MV-4-11 (cell line): ENCODE measurements at places on chromosomes 3 and 15.

DNA sequence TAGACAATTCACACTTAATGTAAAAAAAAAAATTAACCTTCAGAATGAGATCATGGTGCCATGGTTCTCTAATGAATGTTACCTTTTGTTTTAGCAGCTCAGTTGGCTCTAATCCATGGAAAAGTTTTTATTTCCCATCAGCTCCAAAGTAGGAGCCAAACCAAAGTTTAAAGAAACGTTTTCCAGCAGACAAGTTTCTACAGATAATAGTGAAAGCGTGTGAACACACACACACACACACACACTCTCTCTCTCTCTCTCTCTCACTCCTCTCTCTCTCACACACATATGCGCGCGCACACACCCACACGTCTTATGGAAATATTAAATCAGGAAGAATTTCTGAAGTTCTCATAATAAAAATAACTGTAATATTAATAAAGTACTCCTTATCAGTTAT lies 46.9 kb downstream of the MBNL1 start:
- no peak for DNase-seq

- DNase-seq = no peak
Measured at GRCh38 chr3:161093895-161094294, 11.3 kb downstream of the B3GALNT1 start.

- DNase-seq = no peak
Measured at GRCh38 chr15:70159713-70160009, 61.9 kb upstream of the TLE3 start.

DNA sequence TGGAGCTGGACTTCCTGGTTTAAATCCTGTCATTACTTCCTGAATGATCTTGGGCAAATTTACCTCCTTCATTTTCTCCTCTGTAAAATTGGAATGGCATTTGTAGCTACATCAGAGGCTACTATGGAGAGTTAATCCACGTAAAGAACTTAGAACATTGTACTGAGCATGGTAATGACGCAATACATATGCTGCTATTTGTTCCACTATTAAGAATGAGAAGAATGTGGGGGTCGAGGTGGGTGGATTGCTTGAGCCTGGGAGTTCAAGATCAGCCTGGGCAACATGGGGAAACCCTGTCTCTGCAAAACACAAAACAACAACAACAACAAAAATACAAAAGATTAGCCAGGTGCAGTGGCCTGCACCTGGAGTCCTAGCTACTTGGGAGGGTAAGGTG lies 250.6 kb downstream of the RYR3 start:
- DNase-seq = no peak

DNA sequence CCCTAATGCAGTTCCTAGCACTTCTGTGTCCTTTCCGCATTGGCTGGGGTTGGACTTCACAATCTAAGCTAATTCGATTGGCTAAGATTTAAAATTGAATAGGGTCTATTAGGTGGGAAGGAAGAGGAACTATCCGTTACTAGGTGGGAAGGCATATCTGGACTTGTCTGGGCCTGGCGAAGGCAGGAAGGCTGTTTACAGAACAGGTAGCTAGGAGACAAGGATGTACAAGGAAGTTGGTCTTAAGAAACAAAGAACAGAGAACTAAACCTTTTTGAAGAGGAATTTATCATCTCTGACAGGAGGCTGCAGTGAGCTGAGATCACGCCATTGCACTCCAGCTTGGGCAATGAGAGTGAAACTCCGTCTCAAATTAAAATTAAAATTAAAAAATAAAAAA lies 17.3 kb upstream of the ATG7 start:
- no peak for DNase-seq

DNA sequence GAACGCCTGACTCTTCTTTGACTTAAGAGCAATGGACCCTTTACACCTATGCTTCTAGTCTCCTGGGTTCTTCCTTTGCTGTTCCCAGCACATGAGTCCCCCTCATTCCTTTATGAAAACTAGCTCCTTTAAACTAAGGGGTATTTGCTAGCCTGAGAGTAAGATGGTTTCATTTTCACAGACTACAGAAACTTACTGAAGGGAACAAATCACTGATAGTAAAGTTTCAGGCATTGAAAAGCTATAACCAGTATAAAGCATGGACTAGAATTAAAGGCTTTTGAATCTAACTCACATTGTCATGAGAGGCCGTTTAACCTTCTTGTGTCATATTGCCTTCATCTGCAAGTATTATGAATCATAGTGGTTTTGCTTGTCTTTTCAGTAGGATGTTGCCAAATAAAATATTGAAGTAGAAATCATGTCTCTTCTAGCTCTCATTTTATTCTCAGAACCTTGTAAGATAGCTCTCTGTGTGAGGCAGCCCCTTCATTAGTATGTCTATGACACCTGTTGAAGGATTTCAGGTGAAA lies 765.9 kb downstream of the NR2F2 start:
- DNase-seq = peak; percentile 42

- DNase-seq = no peak
Measured at GRCh38 chr15:60814855-60815254, 335.9 kb upstream of the ICE2 start.

GRCh38 chr15:57156210-57156884 lies 220.0 kb upstream of the CGNL1 start:
- DNase-seq = no peak

DNA sequence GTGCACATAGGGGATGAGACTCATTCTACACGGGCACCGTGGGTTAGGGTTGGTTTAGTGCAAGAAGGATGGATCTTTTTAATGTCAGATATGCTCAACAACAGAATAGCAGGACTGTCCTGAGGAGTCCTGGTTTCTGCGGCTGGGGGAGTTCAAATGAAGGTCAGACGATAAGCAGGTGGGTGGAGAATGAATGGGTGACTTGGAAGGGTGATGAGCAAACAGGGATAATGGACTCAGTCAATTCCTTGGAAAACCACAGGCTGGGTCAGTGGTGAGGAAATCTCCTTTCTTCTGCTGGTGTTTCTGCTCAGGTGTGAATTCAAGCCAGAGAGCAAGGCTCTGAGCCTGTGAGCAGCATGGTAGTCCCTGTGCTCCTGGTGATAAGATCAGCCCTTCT lies 59.9 kb downstream of the MESD start:
- no peak for DNase-seq

- DNase-seq = peak; percentile 63
Measured at GRCh38 chr3:31573036-31573779, 40.5 kb downstream of the STT3B start.

DNA sequence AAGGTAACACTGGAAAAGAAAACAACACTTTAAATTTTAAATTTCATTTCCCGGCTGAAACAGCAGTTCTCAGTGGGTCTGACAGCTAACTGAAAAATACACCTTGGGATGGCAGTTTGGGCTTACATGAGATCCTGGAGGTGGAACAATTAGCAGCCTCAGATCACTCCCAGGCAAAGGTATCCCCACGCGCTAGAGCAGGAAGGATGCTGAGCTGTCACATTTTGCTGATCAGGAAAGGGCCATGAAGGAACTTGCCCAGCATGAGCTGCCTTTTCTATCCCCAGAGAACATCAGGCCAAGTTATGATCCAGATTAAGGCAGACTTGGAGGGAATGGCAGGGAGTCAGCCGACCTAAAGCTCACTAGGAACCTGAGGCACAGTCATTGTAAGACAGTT lies 204.8 kb upstream of the SLC2A2 start:
- DNase-seq = no peak

DNA sequence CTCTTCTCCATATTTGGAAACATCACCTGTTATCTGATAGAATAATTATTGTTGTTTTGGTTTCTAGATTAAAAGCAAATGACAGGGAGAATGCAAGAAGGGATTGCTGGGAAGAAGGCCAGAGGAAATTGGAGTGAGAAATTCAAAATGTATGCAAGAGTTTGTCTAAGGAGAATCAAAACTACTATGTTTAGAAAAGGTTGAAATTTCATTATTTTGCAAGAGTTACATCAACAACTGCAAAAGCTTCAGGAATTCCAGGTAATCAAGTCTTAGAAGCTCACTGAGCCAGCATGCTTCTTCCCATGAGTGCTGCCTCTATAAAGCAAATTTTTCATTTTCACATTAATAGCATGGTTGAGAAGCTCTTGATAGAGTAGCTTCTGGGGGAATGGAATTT lies 177.2 kb upstream of the GBE1 start:
- no peak for DNase-seq

- DNase-seq = no peak
Measured at GRCh38 chr3:140007081-140007480, 72.1 kb downstream of the CLSTN2 start.

- DNase-seq = no peak
Measured at GRCh38 chr15:25445412-25445811, 6.6 kb upstream of the UBE3A start.

DNA sequence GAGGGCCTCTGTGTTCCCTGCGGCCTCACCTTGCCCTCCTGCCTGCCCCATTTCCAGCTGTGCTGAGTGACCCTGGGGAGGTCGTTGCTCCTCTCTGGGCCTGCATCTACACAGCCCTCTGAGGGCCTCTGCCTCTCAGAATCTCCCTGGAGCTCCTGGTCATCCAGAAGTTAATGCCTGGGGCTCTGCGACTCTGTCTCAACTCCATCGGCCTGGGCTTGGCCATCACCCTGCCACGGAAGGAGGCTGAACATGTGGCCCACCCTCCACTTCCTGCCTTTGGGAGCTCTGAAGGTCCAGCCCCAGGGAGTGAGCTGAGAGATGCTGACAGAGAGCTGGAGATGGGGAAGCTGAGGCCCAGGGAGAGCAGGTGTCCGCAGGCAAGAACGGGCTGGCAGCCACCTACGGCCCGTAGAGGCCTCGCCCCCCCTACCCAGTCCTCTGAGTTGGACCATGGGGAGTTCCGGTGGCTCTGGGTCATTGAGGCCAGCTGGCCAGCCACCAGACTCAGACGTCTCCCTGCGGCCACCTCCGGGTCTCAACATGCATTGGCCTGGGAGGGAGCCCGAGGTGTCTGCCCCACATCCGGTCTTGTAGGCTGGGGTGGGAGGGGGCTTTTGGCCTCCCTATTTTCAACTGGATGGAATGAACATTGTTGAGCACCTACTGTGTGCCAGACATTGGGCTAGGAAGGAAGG lies 34.2 kb downstream of the GRIP2 start:
- DNase-seq = no peak

GRCh38 chr3:5186858-5187155 lies 700 bp upstream of the EDEM1 start:
- DNase-seq = no peak

- DNase-seq = no peak
Measured at GRCh38 chr15:92570391-92570790, 85.2 kb downstream of the FAM174B start.

- no peak for DNase-seq
Measured at GRCh38 chr3:61669203-61669602, 107.8 kb downstream of the PTPRG start.

GRCh38 chr15:30859091-30859874 lies 44.4 kb upstream of the FAN1 start:
- no peak for DNase-seq

GRCh38 chr15:77825546-77825945 lies 192.8 kb upstream of the LINGO1 start:
- no peak for DNase-seq

- DNase-seq = no peak
Measured at GRCh38 chr3:126543457-126544061, 15.2 kb downstream of the C3orf22 start.

GRCh38 chr3:189170559-189170958 lies 1.2 kb upstream of the TPRG1 start:
- no peak for DNase-seq

GRCh38 chr3:134249296-134249841 lies 1.3 kb downstream of the RYK start:
- no peak for DNase-seq

GRCh38 chr3:134242649-134243617 lies 7.7 kb downstream of the RYK start:
- peak; percentile 53 for DNase-seq

- no peak for DNase-seq
Measured at GRCh38 chr3:190178779-190179178, 58.1 kb upstream of the P3H2 start.

DNA sequence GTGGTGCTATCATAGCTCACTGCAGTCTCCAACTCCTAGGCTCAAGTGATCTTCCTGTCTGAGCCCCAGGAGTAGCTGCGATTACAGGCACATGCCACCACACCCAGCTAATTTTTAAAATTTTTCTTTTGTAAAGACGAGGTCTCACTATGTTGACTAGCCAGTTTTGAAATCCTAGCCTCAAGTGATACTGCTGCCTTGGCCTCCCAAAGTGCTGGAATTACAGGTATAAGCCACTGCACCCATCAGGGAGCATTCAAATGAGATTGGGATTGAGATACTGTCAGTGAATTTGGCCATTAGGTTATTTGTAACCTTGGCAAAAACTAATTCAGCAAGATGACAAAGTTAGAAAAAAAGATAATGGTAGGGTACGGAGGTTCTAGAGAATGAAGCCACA lies 21.7 kb downstream of the EDC3 start:
- DNase-seq = no peak

GRCh38 chr3:156433910-156434309 lies 121.0 kb downstream of the SSR3 start:
- no peak for DNase-seq
